ENCODE measurements at places on chromosomes 12 and 14. TPM values are rescaled to one million over a fixed set of nuclear protein-coding genes. Genes with fewer than 3 reads are reported as not detected.

The JKAMP gene
- 76.7 TPM for total RNA-seq

DNA sequence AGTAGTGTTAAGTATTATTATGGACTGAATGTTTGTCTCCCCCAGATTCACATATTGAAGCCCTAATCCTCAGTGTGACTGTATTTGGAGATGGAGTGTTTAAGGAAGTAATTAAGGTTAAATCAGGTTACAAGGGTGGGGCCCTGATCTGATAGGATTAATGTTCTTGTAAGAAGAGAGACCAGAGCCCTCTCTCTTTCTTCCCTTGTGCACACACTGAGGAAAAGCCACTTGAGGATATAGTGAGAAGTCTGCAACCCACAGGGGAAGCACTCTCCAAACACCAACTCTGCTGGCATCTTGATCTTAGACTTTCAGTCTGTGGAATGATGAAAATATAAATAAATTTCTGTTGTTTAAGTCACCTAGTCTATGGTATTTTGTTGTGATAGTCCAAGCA, 2.2 kb upstream of the KLRG1 start:
- no peaks in the 10 kb centered on the region for H3K27me3 ChIP-seq
- no peak for DNase-seq
- H3K4me1 ChIP-seq = no peaks in the 10 kb centered on the region
- H3K36me3 ChIP-seq = no peaks in the 10 kb centered on the region

The DDX54 gene
- 62.4 TPM for total RNA-seq

DNA sequence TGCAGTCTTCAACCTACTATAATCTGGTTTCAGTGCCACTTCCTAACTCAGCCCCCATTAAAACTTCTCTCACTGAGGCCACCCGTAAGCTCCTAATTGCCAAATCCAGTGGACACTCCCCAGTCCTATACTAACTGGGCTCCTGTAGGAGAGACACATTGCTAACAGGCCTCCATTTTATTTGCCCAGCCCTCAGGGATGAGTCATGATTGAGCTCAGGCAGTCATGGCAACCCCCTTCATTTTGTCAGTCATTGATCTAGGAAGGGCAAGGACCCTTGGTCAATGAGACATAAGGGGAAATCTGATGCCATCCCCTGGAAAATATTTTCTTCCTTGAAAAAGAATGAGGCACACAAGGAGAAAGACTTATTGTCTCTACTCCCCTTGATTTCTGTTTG, 70.1 kb upstream of the HIF1A start:
- DNase-seq = no peak
- no peak overlapping the region for H3K4me3 ChIP-seq
- no peaks in the 10 kb centered on the region for H3K36me3 ChIP-seq
- no peaks in the 10 kb centered on the region for H3K27me3 ChIP-seq
- no peak overlapping the region for H3K27ac ChIP-seq

- H3K36me3 ChIP-seq = no peaks in the 10 kb centered on the region
- no peaks in the 10 kb centered on the region for H3K4me1 ChIP-seq
- H3K27ac ChIP-seq = no peak overlapping the region
- no peak overlapping the region for H3K4me3 ChIP-seq
- DNase-seq = no peak
- no peaks in the 10 kb centered on the region for H3K27me3 ChIP-seq
These were observed 25.8 kb downstream of the ARF6 start for GRCh38 chr14:49918706-49919105.

The HVCN1 gene
- 39.7 TPM for total RNA-seq

The DNAJC22 gene
- total RNA-seq = 1.1 TPM
